ENCODE measurements at places on chromosomes 13 and 19.
A peak's percentile ranks its signal among the peaks of the same experiment; 100 is the strongest.

DNA sequence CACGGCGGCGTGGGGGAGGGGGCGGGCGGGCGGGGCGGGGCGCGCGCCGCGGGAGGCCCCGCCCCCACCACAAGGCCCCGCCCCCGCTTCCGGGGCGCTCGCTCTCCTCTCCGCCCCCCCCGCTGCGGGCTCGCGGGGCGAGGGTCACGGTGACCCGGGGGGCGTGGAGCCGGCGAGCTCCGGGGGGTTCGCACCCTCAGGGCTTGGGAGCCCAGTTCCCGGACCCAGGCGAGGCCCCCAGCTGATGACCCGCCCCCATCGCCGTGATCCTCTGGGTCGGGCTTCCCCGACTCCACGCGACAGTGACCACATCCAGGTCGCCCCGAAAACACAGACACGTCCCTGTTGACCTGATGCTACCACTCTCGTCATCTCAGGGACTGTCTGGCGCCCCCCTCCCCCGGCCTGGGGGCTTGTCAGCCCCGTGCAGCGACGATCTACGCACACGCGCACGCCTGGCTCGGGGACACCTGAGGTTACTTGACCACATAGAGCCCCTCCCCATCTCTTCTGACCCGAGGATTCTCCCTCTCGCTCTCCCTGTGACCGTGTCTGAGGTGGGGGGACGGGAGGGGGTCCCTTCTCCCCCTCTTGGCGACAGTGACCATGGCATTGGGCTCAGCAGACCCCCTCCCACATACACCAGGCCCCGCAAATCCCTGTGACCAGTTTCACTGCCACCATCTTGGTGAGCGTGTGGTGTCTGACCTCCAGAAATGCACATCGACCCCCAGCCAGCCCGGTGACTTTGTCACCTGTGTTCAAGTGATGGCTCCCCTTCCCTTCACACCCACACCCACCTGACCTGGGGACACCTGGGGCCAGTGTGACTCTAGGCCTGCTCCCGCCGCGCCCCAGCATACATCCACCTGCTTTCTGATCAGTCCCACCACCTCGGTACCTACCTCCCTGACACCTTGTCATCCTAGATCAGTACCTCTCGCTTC is 670 bp downstream of the MAP2K7 start:
- DNase-seq = peak; percentile 46

DNA sequence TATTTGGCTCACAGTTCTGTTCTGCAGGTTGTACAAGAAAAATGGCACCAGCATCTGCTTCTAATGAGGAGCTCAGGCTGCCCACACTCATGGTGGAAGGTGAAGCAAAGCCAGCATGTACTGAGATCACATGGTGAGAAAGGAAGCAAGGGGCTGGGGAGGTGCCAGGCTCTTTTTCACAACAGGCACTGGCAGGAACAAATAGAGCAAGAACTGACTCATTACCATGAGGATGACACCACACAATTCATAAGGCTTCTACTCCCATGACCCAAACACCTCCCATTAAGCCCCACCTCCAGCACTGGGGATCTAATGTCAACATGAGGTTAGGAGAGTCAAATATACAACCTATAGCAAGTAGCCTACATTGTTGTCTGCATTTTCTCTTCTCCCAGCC is 522.6 kb downstream of the RFC3 start:
- no peak for DNase-seq

DNA sequence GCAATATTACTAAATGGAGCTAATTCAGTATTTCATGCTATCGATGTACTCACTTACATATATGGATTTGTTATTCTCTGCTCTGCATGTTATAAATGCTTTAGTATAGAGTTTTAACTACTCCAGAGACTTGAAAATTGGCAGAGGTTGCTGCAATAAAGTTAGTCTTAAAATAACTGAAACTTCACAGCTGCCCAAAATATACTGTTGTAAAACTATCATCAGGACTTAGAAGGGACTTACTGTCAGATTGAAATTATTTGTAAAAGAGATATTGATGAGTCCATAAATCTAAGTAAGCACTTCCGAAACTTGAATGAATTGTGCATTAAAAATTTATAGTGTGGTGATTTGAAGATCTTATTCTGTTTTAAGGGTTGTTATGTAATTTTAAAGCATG is 1178.2 kb upstream of the PCDH20 start:
- DNase-seq = no peak

- no peak for DNase-seq
Measured at GRCh38 chr19:1450735-1451731, 1.1 kb downstream of the APC2 start.

- DNase-seq = no peak
Measured at GRCh38 chr13:79307433-79307861, 98.6 kb downstream of the RBM26 start.

GRCh38 chr13:96540670-96541069 is 450.8 kb downstream of the HS6ST3 start:
- DNase-seq = no peak

GRCh38 chr19:1747285-1748114 is 5.8 kb upstream of the ONECUT3 start:
- DNase-seq = peak; percentile 17

DNA sequence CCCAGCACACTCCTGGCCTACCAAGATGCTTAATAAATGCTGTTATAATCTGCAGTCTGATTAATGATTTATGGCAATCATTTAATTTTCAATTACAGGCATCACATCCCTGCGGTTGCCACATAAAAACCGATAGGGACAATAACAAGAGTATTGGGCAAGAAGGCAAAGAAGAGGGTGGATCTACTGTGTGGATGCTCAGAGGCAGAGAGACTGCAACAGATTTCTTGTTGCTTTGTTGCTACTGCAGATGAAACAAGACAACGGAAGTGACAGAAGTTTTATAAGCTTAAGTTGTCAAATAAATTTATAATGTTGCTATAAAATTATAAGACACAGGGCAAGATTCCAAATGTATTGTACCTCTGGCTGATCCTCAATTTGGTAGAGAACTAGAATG is 154.8 kb downstream of the ABCC4 start:
- DNase-seq = no peak

DNA sequence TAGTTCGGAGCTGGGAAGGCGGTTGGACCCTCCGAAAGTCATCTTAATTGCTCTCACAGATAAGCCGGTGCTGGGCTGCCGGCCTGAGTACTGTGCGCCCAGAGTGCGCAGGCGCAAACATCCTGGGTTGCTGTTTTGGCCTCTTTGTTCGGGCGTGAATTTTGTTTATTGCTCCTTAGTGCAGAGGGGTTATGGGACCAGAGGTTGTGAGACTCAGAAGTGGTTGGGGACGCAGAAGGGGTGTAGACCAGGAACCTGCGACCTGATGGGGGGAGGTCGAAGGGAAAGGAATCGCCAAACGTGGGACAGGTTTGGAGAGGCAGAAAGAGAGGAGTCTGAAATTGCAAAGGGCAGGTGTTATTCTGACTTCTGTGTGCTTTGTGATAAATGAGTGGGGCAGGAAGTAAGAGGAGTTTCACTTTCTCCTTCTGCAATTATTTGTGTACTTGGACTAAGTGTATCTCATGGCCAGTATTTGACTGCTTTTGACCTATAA is 607 bp upstream of the ZNF566 start:
- peak; percentile 52 for DNase-seq

- DNase-seq = no peak
Measured at GRCh38 chr13:102839462-102839861, 6.4 kb upstream of the ERCC5 start.

GRCh38 chr19:51652266-51652665 is 5.6 kb upstream of the SIGLEC14 start:
- DNase-seq = no peak

GRCh38 chr13:75738841-75739240 is 102.7 kb downstream of the LMO7 start:
- DNase-seq = no peak

DNA sequence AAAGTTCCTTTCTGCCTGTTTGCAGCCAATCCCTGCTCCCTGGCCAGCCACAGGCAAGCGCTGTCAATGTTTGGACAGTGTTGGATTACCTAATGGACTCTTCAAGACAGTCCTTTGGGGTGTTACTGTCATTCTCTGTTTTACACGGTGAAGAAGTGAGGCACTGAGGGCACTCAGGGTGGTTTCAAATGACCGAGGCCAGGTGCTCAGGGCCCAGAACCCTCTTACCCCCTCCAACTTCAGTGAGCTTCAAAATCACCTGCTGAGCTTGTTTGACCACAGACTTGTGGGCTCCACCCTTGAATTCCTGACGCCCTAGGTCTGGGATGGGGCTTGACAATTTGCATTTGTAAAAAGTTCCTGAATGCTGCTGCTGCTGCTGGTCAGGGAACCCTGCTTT is 97.9 kb downstream of the GGACT start:
- DNase-seq = no peak

Data from activated T-helper 9 cell treated with anti-CD3 and anti-CD28 coated beads, Interleukin-2, amount 50 U/mL, for 16 hours (primary cell).